ENCODE measurements at places on chromosomes 2 and 18.
A peak's percentile ranks its signal among the peaks of the same experiment; 100 is the strongest.

DNA sequence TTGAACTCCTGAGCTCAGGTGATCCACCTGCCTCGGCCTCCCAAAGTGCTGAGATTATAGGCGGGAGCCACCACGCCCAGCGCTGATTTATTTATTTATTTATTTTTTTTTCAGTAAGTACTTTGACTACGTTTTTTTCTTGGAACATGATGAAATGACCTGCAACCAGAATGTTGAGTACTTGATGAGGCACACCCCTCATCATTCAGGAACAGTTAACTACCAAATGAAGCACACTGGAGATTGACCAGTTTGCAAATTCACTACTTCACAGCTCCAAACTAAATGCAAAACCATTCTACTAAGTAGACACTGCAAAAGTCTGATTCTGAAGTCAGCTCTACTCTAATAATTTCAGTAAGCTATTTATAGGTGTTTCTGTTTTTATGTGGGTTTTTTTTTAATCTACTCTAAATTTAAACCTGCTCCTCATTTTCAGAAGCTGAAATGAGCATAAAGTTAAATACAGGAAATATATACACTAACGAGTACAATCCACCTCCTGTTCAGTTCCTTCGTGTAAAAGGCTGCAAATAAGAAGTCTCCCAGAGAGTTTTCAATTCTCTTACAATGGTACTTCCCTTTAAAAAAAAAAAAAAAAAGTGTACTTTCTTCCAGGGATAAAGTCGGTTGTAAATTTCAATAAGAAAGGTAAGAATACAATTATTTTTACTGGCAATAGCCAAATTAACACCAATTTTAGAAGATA, 1.4 kb downstream of the GFPT1 start:
- no peak for DNase-seq

GRCh38 chr2:74975016-74975415, 16.6 kb downstream of the POLE4 start:
- DNase-seq: no peak

- DNase-seq: no peak
These were observed 87.0 kb downstream of the GBX2 start for GRCh38 chr2:236081171-236081570.

DNA sequence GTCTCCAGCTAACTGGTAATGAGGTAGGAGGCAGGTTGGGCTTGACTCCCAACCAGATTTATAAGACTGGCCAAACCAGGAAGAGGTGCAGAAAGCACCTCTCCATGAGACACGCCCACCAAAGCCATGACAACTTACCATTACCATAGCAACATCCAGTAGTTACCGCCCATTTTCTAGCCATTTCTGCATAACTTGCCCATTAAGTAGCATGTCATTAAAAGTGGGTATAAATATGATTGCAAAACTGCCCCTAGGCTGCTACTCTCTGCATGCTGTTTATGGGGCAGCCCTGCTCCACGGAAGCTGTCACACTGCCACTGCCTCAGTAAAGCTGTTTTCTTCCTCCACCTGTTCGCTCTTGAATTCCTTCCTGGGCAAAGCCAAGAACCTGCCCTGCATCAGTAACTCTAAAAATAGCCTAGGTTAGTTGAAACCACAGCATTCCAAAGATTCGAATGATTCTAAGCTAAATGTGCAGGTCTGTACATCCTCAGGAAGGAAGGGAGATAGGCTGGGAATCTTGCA, 131.9 kb downstream of the ATL2 start:
- DNase-seq: no peak

DNA sequence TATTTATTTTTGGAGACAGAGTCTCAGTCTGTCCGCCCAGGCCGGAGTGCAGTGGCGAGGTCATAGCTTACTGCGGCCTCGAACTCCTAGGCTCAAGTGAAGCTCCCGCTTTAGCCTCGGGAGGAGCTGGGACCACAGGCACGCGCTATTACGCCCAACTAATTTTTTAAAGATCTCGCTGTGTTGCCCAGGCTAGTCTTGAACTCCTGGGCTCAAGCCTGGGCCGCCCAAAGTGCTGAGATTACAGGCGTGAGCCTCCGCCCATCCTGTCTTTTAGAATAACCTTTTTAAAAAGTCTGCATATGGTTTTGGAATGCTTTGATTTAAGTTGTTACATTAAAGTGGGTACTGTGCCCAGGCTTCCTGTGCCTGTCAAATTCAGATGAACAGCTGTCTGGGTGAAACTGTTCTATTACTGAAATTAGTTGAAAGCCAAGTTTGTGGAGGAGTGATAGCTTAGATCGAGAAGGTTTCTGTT, 944 bp downstream of the RAB3GAP1 start:
- no peak for DNase-seq

DNA sequence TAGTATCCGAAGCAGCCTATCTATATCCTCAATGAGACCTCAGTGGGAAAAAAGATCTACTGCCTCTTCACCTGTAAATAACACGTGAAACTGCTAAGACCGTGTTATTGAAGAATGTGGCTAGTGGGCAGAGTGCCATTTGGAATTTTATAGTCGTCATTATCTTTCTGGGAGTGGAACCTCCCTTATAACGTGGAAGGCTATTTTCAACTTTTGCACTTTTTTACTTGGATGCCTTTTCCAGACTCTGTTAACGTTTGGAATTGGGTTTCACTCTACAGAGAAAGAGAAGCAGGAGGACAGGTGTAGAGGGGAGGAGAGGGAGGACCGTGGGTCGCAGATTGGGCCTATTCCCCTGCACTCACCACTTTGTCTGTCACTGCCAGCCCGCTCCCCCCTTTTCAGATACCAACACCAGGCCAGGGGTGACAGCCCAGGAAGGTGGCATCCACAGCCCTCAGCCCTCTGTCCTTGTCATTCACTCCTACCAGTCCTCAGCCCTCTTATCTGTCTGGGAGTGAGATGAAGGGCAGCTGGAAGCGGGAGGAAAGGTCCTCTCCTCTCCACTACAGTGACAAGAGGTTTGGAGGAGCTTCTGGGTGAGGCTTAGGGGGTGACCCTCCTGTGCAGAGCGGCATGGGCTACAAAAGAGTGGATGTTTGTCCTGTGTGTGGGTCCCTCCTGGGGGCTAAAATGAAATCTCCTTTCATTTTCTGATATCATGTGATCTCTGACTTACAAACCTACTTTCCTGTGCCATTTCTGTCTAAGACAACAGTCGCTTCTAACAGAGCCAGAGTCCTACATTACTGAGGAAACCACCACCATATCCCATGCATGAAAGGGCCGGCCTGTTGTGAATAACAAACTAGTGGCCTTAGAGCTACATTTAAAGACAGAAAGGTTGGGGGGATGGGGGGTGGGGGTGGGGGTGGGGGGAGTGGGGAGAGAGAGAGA, 23.9 kb upstream of the CEP68 start:
- DNase-seq: no peak

DNA sequence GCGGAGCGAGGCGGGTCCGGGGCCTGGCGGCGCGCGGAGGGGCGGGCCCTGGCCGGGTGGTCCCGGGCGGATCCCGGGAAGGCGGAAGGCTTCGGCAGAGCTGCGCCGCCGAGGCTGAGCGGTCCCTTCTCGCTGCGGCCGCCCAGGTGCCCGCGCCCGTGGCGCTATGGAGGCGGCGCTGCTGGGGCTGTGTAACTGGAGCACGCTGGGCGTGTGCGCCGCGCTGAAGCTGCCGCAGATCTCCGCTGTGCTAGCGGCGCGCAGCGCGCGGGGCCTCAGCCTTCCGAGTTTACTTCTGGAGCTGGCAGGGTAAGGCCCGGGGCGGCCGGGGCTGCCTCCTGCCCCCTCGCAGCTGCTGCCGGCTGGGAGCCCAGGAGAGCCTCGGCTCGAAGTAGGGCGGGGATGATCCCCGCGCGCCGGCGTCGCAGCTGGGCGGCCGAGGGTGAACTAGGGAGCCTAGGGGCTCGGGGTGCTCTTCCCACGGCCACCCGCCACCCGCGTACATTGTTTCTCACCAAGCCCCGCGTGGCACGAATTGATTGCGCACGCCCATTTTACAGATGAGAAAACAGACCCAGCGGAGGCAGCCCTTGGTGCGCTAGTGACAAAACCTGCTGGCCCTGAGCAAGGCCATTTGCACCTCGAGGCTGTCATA, at the start of gene SLC66A3:
SLC66A3 (plus strand) TSS at position 87 of the 655 bp plus-strand sequence; CDS start at position 167, 80 bp downstream.
- no peak for DNase-seq

GRCh38 chr2:196040218-196040617, 28.4 kb downstream of the DNAH7 start:
- no peak for DNase-seq

DNA sequence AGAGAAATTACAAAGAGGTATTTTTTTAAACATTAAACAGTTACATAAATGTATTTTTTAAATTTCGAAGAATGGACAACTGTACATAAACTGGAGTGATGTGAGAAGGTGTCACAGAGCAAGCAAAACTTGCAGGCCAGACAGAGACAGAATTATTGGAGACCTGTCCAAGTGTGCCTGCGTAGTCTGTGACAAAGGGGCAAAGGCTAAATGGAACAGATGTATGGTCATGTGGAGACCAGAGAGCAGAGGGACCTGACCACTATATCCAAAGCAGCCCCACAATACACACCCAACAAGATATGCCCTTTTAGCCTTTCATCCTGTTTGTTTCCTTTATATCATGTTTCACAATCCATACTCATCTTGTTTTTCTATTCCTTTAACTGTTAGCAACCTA, 225.3 kb upstream of the VWC2L start:
- no peak for DNase-seq

- DNase-seq: no peak
These were observed 83.7 kb upstream of the UBXN4 start for GRCh38 chr2:135657806-135658582.

DNA sequence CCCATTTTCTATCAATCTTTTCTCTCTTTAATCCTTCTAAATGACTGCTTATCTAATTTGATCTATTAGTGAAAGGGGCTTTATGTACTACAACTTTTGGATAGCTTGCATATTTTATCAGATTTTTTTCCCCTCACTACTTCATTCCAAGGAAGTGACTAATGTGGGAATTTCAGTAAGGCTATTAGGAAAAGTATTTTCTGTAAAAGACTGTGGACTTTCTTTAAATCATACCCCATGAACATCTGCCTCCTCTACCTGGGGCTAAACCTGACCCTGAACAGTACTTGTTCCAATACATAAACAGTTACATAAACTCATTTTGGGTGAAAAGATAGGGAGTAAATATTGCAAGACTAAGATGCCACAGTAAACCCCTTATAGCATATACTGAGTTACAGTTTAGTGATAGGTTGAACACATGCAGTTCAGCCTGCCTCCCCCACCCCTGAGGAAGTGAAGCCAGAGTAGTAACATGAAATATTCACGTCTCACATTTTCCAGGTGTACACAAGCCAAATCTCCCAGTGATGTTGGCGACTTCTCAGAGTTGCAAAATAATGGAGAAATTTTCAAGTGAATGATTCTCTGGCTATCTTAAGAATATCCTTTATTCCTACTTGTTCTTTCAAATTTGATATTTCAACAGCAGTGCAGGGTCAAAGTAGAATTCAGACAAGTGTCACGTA, 590.9 kb upstream of the ZEB2 start:
- DNase-seq: no peak

GRCh38 chr2:150141226-150142001, 346.1 kb downstream of the RND3 start:
- no peak for DNase-seq

DNA sequence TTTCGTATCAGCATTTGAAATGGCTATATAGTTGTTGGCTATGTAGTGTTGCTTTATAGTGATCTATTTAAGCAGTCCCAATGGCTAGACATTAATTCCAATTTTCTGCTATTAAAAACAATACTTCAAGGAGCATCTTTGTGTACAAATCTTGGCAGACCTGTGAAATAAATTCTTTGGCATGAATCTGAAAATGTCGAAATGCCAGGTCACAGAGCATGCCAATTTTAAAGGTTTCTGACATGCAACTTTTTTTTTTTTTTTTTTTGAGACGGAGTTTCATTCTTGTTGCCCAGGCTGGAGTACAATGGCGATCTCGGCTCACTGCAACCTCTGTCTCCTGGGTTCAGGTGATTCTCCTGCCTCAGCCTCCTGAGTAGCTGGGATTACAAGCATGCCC, 26.8 kb upstream of the CABLES1 start:
- no peak for DNase-seq

- DNase-seq: no peak
These were observed 112.0 kb downstream of the ACTR3 start for GRCh38 chr2:114001937-114002336.

GRCh38 chr2:190781604-190782198, 98.9 kb upstream of the GLS start:
- peak; percentile 12 for DNase-seq

- no peak for DNase-seq
These were observed 22.4 kb downstream of the RTP5 start for GRCh38 chr2:241891988-241892298.

- no peak for DNase-seq
These were observed 251.7 kb upstream of the HNRNPA3 start for GRCh38 chr2:176960736-176961520.

GRCh38 chr18:78430131-78430758, 549.4 kb upstream of the SALL3 start:
- no peak for DNase-seq

DNA sequence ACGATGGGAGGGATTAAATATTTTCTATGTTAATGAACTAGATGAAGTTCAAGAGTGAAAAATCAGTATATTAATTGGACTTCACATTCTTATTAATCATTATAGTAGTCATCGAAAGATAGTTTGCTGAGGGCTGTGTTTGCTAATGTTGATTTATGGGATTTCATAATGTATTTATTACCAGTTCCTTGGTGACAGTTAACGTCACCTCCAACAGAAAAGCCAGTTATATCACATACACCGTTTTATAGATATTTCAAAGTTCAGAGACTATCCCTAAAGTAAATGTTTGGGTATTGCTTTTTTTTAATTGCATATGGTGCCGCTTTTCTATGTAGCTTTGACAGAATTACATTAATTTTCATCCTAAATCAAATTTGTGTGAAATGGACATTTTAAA, 49.4 kb upstream of the SP5 start:
- no peak for DNase-seq

GRCh38 chr2:27078267-27079194, at the start of gene EMILIN1:
Gene EMILIN1, plus strand, starts transcription at chr2:27078615. Its CDS starts 451 bp downstream, at chr2:27079066.
- peak; percentile 83 for DNase-seq

- DNase-seq: no peak
These were observed 39.1 kb downstream of the FN1 start for GRCh38 chr2:215396595-215397313.

DNA sequence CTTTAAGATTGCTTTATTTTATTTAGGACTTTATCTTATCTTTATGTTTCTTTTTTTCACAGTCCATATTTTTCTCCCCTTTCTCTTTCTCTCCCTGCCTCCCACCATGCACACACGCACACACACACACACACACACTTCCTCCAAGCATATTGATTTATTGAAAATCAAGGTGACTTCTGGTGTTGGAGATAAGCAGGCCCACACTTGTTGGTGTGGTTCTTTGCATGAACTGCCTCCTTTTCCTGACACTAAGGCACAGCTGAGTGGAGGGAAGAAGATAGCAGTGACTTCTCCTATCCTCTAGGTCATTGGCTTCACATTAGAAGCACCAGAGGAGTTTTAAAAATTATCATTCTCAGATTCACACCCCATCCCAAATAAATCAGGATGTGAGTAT, 18.0 kb downstream of the TBR1 start:
- no peak for DNase-seq

DNA sequence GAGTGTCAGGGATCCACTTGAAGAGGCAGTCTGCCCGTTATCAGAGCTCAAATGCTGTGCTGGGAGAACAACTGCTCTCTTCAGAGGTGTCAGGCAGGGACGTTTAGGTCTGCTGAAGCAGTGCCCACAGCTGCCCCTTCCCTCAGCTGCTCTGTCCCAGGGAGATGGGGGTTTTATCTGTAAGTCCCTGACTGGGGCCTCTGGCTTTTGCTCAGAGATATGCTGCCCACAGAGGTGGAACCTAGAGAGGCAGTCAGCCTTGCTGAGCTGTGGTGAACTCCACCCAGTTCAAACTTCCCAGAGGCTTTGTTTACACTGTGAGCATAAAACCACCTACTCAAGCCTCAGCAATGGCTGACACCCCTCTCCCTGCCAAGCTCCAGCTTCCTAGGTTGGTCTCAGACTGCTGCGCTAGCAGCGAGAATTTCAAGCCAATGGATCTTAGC, 38.1 kb downstream of the PLEK start:
- no peak for DNase-seq

Measured in AG04449 (cell line).